MV-4-11 (cell line): ENCODE measurements at places on chromosomes 5 and 9.

DNA sequence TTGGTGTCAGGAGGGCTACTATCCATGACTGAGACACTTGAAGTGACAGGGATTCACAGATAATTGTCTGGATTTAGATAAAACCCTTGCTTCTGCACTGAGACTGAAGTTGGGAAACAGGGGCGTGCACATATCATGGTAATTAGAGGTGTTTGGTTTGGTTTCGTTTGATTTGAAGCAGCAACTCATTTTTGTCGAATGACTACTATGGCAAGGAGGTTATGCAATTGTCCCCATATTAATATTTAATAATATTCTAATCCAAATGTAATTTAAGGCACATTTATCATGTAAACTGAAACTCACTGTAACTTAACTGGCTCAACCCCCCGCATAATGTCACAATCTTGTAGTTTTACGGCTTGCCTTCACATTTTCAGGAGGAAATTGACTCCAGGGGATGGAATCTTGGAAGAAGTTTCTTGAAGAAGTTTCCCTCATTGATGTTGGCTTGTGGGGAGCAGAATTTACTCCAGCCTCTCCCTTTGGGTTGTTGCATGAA lies 12.5 kb downstream of the ZNF366 start:
- DNase-seq = no peak

GRCh38 chr5:33612386-33612785 lies 171.6 kb downstream of the TARS1 start:
- DNase-seq = no peak

GRCh38 chr9:1319436-1319835 lies 269.3 kb downstream of the DMRT2 start:
- no peak for DNase-seq

- no peak for DNase-seq
Observed at GRCh38 chr9:93203718-93204469, 20.0 kb downstream of the WNK2 start.

GRCh38 chr5:173479711-173480110 lies 136.7 kb downstream of the BOD1 start:
- no peak for DNase-seq

GRCh38 chr5:177501874-177502678 lies 4.7 kb upstream of the PDLIM7 start:
- peak; percentile 90 for DNase-seq

DNA sequence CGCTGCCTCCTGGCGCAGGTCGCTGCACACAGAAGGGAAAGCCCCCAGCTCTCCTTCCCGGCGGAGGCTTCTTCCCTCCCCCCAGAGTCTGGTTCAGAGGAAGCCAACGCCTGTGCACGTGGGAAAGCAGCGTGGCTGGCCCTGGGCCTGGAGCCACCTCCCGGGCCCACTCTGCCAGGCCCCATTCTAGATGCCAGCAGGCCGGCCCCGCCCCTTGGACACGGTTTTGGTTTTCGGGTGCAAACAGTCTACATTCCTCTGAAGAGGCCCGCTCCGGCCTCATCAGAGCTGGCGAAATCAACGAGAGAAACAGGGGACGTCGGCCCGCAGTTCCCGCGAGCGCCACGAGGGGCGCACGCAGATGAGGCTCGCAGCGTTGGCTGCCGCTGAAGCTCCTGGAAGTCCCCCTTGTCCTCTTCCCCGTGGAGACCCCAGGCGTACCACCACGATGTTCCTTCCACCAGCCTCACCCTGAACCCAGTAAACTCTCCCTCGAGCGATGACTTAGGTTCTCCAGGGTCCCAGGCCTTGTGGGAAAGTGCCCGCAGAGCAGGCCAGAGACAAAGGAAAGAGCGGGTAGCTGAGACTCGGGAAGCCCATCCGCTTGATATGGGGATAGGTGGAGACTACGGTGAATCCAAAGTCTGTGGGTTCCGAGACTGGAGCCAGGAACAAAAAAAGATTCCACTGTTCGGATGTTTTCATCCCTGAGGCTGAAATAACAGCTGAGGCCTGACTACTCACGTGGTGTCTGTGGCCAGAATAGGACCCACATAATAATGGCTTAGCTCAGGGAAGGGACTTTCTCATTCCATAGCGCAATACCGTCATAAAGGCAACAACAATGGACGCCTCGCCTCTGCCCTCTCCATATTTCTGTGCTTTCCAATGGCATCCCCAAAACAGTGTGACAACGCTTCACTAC lies 64.2 kb downstream of the KLF4 start:
- no peak for DNase-seq

- DNase-seq = no peak
Observed at GRCh38 chr5:153594785-153595184, 104.3 kb downstream of the GRIA1 start.

DNA sequence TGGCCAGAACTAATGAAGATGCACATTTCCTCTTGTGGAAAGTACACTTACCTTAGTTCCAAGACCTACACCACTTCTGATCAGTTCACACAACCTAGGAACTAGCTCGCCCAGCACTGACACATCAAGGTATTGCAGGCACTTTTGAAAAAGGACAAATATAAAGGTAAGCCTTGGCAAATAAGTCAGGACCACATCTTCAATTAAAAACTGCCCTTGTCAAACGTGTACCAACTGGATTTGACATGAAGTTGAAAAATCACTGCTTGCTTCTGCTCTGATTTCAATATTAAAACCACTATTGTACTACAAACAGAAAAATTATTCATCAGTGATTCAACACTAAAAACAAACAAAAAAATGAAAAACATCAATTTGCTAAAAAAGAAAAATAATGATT lies 45.0 kb upstream of the OR2K2 start:
- DNase-seq = no peak

DNA sequence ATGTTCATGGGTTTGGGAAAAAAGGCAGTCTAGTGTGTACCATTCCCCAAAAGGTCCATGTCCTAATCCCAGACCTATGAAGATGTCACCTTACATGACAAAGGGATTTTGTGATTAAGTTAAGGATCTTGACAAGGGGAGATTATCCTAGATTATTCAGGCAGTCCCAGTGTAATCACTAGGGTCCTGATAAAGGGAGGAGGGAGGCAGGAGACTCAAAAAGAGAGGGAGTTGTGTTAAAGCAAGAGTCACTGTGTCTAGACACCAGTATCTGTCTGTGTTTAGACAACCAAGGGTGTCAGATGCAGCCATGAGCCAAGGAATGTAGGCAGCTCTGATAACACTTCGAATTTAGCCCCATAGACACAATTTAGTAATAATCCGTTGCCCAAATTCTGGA lies 49.5 kb downstream of the DPYSL3 start:
- no peak for DNase-seq

DNA sequence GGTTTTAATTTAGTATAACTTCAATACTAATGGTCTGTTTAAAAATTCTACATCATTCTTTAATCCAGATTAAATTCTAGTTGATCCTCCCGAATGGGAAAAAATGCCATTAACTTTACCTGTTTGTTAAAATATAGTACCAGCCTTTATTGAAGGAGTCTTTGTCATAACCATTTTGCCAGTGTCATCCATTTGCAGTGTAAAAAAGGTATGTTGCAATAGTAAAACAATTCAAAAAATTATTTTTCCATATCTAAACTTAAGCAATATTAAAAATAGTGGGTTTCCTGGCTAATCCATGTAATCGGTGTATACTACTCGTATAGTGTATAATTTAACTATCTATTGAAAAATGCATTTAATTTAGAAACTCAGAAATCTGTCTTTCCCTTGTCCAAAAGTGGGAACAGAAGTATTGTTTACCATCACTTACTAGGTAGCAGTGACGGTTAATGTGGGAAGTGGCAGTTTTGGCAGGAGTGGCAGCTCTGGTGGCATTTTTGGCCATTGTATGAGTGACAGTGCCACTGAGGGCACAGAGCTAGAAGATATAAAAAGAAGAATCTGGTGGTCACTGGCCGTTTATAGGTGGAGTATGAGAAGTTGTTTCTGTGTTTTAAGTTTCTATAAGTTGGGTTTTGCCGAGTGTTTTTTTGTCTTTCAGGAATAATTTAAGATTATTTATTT lies 1.9 kb downstream of the AP3S1 start:
- no peak for DNase-seq

- no peak for DNase-seq
Observed at GRCh38 chr5:73300337-73301207, 127.6 kb downstream of the TMEM174 start.

DNA sequence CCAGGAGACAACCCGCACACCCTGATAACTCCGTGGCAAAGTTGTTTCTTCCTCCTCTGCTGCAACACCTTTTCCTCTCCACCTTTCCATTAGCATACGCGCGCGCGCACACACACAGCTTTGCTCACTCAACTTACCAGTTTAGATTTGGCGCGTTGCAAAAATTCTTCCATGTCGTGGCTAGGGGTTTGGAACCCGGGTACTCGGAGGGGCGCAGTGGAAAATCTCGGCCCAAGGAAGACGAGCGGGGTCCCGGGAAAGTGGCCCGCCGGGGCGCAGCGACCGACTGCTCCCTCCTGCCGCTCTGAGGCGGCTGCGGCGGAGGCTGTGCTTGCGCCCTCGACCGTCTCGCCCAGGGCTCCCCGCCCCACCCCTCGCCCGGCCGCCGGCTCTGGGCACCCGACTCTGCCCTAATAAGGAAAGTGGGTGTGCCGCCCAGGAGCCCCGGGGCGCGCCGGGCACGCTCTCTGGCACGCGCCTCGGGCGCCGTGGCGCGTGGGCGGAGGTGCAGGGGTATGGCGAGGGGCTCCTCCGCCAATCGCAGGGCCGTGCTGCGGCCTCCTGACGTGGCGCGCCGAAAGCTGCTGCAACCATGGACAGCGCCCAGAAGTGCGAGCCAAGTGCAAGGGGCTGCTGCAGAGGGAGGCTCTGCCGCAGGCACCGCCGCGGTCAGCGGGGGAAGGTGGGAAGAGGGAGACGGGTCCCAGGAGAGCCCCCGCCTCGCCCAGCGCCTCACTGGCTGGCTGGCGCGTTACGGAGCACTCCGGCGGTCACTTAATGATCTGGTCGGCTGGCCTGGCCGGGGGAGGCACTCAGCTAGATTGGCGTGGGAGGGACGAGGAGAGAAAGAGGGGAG lies at the start of gene PRUNE2:
PRUNE2 (minus strand) TSS at position 324 of the 856 bp plus-strand sequence; CDS start at position 173, 151 bp downstream.
- DNase-seq = no peak

- DNase-seq = no peak
Observed at GRCh38 chr9:726005-726404, 115.5 kb upstream of the DMRT1 start.

GRCh38 chr5:54383225-54383901 lies 72.1 kb upstream of the HSPB3 start:
- peak; percentile 28 for DNase-seq

DNA sequence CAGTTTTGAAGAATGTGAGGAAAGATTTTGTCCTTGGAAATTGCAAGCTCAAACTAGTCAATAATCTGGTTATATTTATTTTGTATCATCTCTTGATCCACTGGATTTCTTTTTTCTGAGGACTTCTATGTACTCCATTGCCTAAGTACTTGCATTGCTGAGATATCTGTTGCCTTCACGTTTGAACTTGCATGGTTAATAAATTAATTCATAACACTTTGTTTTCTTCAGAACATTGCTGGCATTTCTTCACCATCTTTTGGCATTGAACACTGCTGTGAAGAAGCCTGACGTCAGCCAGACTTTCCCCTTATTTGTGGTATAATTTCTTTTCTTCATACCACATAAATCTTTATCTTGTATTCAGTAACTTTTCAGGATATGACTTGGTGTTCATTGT lies 246.0 kb upstream of the KIF2A start:
- DNase-seq = no peak

GRCh38 chr5:39151745-39152144 lies 67.6 kb downstream of the FYB1 start:
- peak; percentile 91 for DNase-seq

- DNase-seq = no peak
Observed at GRCh38 chr5:35133186-35133585, 85.4 kb upstream of the AGXT2 start.

- DNase-seq = no peak
Observed at GRCh38 chr5:94174748-94175411, 433.5 kb upstream of the POU5F2 start.

DNA sequence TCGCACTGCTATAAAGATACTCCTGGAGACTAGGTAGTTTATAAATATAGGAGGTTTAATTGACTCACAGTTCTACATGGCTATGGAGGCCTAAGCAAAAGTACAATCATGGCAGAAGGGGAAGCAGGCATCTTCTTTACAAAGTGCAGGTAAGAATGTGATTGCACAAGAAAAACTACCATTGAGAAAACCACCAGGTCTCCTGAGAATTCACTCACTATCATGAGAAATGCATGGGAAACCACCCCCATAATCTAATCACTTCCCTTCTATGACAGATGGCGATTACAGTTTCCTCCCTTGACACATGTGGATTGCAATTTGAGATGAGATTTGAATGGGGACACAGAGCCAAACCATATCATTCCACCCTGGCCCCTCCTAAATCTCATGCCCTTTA lies 121.2 kb upstream of the ST8SIA4 start:
- no peak for DNase-seq

GRCh38 chr9:122180633-122181032 lies 20.9 kb downstream of the MORN5 start:
- DNase-seq = peak; percentile 25

- peak; percentile 59 for DNase-seq
Observed at GRCh38 chr5:148820461-148821395, 5.7 kb upstream of the ADRB2 start.

GRCh38 chr9:114178756-114179450 lies 23.6 kb downstream of the COL27A1 start:
- peak; percentile 33 for DNase-seq

- DNase-seq = no peak
Observed at GRCh38 chr9:32423371-32423770, 38.9 kb downstream of the ACO1 start.

DNA sequence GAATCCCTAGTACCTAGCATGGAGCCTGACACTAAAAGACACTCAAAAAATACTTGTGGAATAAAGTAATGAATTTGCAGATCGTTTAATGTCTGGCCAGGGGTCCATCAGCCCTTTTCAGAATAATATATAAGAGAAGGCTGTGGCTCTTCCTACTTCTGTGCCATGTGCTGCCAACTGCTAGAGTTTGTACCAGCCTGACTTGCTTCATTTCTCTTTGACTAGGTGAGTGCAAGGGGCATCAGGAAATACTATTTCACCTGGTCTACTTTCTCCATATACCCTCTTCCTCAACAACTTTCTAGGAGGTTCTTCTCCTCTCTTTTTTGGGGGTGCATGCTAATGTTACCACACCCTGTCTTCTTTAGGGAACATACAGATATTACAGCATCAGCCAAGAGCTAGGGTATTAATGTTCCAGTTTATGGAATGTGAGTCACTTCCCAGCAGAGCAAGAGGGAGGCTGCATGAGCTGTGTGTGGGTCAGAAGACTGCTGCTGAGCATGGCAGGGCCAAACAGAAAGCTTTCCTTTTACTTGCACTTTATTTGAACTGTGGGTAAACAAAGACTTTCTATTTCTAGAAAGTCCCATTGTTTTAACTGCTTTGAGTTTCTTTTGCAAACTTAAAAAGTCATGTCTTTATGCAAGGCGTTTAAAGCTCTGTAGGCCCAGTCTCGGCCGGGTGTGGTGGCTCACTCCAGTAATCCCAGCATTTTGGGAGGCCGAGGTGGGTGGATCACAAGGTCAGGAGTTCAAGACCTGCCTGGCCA lies 158.9 kb downstream of the ADAMTSL1 start:
- DNase-seq = peak; percentile 26

GRCh38 chr5:110638970-110639902 lies 87.2 kb downstream of the TMEM232 start:
- DNase-seq = no peak

- no peak for DNase-seq
Observed at GRCh38 chr5:141742866-141743851, 61.1 kb upstream of the ARAP3 start.
